ENCODE measurements at places on chromosomes 1 and 21.

- peak; percentile 1 for DNase-seq
Measured at GRCh38 chr1:153032677-153033308, 1.8 kb downstream of the SPRR1B start.

DNA sequence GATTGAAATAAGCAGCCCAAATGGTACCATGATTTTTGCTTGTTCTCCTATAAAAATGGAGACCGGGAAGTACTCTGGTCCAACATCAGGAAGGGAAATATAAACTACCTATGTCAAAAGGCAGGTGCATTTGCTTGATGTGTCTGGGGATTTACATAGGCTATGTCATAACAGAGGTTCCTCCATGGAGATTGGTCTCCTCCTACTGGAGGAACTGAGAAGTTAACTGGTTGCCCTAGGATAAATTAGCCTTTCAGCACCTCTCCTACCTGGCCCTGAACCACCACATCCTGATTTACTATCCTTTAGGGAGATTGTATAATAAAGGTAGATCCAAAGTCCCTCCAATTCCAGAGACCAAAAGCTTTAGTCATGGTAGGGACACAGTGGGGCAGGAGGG lies 1109.3 kb upstream of the B3GALT2 start:
- no peak for DNase-seq

GRCh38 chr1:162663589-162664106 lies 31.4 kb downstream of the DDR2 start:
- DNase-seq: peak; percentile 82

DNA sequence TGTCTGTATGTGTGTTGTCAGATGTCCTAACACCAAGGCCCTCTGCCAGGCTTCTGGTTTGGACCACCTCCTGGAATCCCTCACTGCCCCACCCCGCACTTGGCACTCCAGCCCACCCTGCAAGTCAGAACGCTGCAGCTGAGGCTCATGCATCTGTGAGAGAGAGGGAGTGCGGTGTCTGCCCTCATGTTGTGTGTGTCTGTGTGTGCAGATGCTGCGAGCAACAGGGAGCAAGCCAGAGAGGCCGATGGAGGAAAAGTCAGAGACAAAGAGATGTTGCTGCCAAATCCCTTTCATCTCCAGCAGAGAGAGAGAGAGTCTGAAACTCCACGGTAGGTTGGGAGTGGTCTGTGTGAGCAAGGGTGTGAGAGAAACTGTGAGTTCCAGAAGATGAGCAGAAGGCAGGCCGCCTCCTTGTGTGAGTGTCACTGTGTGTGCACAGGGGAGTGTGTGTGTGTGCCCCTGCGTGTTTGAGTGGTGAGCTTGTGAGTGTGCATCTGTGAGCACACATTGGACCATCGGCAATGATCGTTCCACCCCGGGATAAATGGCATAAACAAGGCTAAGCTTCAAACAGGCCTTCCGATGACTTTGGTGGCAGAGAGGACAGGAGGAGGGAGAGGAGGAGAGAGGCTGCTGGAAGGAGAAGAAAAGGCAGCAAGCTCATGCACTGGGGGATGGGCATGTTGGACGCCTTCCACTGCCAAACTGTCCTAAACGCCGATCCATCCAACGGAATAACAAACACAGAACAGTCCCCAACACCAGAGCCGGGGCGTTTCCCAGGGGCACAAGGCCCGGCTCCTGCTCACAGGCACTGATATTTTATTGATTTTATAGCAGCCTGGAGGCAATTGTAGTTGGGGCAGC lies 99.2 kb upstream of the GRIK3 start:
- DNase-seq: no peak

GRCh38 chr1:107930292-107930691 lies 34.7 kb downstream of the VAV3 start:
- DNase-seq: no peak

- no peak for DNase-seq
Measured at GRCh38 chr21:45856442-45856841, 125.1 kb upstream of the COL6A1 start.

Data from fibroblast of skin of left quadriceps (primary cell).